ENCODE measurements at places on chromosomes 1 and 21. TPM values are rescaled to one million over a fixed set of nuclear protein-coding genes. Genes with fewer than 3 reads are reported as not detected.
A peak's percentile ranks its signal among the peaks of the same experiment; 100 is the strongest.

The PLA2G2D gene
- not detected for total RNA-seq

The PRCC gene
- total RNA-seq, result 23.3 TPM

DNA sequence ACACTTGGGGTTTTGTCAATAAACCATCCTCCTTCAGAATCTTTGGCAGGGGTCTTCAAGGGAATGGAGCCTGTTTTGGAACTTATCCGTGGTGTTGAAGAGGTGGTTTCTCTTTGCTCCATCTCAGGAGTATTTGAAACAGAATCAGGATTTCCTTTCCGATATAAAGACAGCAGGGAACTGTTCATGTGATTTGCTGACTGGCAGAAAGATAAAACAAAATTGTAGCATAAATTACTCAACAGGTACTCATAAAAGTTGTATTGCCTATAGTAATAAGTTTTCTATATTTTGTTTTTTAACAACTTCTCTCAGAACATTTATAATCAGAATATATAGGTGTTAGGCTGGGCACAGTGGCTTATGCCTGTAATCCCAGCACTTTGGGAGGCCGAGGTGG, 21.9 kb downstream of the NVL start:
- no peak for DNase-seq

GRCh38 chr1:169260478-169261151, 107.0 kb downstream of the NME7 start:
- DNase-seq, result no peak

- DNase-seq, result no peak
These were observed 198.7 kb downstream of the KCTD3 start for GRCh38 chr1:215765833-215766232.

DNA sequence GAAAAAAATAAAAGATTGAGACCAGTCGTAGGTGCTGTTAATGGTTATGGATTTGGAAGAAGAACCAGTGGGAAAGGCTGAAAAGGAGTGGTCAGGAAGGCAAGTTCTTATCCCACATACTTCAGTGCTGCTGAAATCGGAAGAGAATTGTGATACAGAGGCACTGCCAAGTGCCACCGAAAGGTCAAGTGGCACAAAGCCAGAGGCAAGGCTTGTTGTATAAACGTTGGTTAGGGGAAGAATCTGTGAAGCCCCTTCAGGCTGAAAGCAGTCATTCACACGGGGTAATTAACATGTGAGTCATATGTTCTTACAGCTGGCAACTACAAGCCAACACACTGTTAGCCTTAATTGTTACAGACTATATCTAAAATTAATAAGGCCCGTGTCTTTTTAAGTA, 48.8 kb downstream of the ZBTB40 start:
- peak; percentile 72 for DNase-seq
